ENCODE measurements at places on chromosomes 11 and 22. TPM values are rescaled to one million over a fixed set of nuclear protein-coding genes. Genes with fewer than 3 reads are reported as not detected.

GRCh38 chr11:8273287-8273686 is 9.6 kb upstream of the LMO1 start:
- no peak for DNase-seq

- DNase-seq = peak; percentile 3
These were observed 92.0 kb downstream of the MYEOV start for GRCh38 chr11:69385832-69386427.

GRCh38 chr11:36278531-36279282 is 10.5 kb downstream of the COMMD9 start:
- no peak for DNase-seq

DNA sequence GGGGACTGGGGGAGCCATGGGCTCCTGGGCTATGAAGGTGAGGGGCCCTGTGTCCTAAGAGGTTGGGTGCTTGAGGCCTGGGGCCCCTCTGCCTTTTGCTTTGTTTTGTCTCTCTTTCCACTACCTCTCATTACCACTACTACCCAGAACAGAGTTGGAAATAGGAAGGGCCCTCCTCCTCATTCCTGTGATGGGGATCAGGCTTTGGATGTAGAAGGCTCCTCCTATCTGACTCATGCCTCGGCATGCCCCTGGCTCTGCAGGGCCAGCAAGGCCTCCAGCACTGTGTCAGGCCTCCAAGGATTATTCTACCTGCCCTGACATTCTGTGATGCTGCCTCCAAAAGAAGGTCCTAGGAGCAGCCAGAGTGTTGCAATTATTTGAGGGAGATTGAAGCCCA is 766 bp downstream of the IZUMO1R start:
- no peak for DNase-seq

DNA sequence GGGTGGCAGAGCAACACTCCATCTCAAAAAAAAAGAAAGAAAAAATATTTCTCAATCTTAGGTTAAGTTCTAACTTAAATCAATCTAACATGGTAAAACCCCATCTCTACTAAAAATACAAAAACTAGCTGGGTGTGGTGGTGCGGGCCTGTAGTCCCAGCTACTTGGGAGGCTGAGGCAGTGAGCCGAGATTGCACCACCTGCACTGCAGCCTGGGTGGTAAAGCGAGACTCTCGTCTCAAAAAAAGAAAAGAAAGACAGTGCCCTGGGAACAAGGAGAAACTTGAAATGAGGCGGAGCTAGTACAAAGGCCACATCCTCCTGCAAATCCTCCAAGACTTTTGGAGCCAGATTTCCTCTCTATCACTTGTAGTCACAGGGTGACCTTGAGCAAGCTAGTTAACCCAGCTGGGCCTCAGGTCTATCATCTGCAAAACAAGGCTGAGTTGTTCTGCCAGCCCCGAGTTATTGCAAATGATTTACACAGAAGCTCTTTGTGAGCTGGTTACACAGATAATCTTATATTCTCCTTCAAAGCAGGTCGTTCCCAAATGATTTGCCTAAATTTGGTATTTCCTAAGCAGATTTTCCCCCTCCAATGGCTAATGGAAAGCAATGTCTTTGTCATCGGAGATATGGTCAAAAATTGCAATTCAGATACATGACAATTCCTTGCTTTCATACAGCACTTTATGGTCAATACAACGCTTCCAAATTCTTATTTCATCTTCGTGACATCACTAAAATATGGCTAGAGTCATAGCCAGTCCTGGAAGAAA is 1.9 kb downstream of the ANKRD54 start:
- peak; percentile 75 for DNase-seq

MS4A1 gene
- polyA plus RNA-seq = 2.8 TPM

GRCh38 chr11:19458231-19458630 is 217.5 kb upstream of the E2F8 start:
- no peak for DNase-seq

PATE4 gene
- polyA plus RNA-seq = 0.73 TPM

- DNase-seq = no peak
These were observed 63.2 kb downstream of the ZBTB16 start for GRCh38 chr11:114122686-114123085.

DNA sequence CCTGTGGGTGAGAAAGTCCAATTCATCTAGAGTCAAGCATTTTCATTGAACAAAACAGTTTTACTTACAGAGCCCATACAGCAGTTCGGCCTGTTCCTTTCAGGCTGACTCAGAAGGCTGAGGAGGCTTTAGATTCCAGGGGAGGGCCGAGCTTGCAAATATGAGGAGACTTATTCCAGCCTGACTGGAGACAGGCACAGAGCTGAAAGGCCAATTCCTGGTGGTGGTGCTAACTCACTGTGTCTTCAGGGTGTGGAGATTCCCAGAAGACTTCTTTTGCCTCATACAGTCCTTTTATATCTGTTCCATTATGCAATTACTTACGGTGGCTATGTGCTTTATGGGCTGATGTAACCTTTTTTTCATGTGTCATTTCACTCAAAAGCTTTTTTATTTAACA is at the start of gene OR51E2:
TSS of gene OR51E2 (minus strand) at position 269 of the 400 bp plus-strand sequence. CDS start 15,142 bp downstream, outside the sequence.
- DNase-seq = no peak

Measured in testis (tissue), 5 donors.